ENCODE measurements at places on chromosomes 7 and 10. TPM values are rescaled to one million over a fixed set of nuclear protein-coding genes. Genes with fewer than 3 reads are reported as not detected.
A peak's percentile ranks its signal among the peaks of the same experiment; 100 is the strongest.

Gene PTPN12
- 18.0 TPM for polyA plus RNA-seq

Gene FKBP9
- polyA plus RNA-seq, result 0.59 TPM

Gene TLL2
- 0.26 TPM for polyA plus RNA-seq

Gene PAPOLB
- polyA plus RNA-seq, result not detected

Gene RAMP3
- not detected for polyA plus RNA-seq

Gene MYOZ1
- polyA plus RNA-seq, result not detected

Gene LLCFC1
- polyA plus RNA-seq, result not detected

Gene OR13A1
- 5.8 TPM for polyA plus RNA-seq

DNA sequence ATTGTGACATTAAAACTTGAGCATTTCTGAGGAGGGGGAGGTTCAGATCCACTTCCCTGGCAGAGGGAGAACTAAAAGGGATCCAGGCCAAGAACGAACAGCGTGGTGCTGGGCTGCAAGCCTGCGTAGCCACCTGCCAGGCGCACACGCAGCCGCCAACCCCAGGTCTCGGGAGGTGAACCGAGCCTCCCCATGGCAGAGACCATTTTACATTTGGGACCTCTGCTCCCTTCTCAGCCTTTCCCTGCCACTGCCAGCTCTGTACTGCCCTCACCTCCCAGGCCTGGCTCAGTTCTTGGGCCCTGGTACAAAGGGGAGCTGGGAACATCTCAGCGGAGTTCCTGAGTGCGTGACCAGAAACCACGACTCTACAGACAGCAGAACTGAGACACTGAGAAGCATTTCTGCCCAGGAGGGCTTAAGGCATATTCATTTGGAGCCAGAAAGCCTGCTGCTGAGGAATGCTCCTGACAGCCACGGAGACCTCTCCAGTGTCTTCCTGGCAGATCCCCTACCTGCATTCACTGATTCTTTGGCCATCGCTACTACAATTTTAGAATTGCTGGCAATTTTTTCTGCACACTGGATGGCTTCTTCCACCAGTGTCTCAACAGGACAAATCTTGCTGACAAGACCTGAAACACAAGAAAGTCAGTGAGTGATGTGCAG lies 7.6 kb downstream of the ECHS1 start:
- DNase-seq, result no peak

DNA sequence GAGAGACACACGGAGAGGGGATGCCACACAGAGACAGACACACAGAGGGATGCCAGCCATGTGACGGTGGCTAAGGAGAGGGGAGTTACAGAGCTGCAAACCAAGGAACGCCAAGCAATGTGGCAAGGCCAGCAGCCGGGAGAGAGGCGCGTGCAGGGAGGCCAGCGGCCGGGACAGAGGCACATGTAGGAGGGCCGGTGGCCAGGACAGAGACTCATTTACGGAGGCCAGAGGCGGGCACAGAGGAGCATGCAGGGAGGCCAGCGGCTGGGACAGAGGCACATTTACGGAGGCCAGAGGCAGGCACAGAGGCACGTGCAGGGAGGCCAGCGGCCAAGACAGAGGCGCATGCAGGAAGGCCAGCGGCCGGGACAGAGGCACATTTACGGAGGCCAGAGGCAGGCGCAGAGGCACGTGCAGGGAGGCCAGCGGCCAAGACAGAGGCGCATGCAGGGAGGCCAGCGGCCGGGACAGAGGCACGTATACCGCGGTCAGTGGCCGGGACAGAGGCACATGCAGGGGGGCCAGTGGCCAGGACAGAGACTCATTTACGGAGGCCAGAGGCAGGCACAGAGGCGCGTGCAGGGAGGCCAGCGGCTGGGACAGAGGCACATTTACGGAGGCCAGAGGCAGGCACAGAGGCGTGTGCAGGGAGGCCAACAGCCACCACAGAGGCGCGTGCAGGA lies 40.4 kb downstream of the INSIG1 start:
- DNase-seq, result no peak

- DNase-seq, result no peak
Measured at GRCh38 chr10:10418387-10418786, 599.3 kb upstream of the CELF2 start.

GRCh38 chr7:117210397-117210796 lies 112.5 kb downstream of the WNT2 start:
- no peak for DNase-seq

- no peak for DNase-seq
Measured at GRCh38 chr10:61774031-61774430, 111.3 kb downstream of the CABCOCO1 start.

DNA sequence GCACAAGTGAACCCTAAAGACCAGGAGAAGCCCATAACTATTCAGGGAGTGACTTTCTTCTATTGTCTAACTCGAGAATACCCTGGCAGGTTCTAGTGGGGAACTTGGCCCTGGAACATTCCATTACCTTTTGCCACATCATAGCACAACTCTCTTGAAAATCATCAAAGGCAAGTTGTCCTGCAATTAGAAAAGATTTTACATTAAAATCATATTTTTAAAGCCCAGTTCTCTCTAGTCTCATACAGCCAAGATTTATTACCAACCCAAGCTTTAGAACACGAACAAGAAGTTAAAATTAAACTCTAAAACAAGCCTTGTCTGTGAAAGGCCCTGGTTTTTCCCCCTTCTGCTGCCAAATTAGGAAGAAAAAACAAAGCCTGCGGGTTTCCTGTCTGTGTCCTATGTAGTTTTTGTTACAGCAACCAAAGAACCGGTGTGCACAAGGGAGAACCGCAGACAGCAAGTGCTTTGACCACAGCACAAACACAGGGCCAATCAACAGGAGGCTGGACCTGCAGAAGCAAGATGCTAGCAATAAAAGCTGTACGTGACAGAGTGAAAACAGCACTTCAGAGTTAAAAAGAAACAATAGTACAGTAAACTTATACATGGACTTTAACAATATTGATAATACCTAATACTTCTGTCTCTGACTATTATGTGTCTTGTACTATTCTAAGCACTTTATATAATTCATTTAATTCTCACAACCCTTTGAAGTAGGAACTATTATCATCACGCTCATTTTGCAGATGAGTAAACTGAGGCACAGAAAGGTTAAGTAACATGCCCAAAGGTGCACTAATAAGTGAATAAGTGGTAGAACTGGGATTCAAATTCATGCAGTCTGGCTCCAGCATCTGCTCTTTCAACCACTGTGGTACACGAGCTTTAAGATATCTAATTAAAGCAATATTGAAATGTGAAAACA lies 65.8 kb downstream of the STK17A start:
- peak; percentile 84 for DNase-seq

DNA sequence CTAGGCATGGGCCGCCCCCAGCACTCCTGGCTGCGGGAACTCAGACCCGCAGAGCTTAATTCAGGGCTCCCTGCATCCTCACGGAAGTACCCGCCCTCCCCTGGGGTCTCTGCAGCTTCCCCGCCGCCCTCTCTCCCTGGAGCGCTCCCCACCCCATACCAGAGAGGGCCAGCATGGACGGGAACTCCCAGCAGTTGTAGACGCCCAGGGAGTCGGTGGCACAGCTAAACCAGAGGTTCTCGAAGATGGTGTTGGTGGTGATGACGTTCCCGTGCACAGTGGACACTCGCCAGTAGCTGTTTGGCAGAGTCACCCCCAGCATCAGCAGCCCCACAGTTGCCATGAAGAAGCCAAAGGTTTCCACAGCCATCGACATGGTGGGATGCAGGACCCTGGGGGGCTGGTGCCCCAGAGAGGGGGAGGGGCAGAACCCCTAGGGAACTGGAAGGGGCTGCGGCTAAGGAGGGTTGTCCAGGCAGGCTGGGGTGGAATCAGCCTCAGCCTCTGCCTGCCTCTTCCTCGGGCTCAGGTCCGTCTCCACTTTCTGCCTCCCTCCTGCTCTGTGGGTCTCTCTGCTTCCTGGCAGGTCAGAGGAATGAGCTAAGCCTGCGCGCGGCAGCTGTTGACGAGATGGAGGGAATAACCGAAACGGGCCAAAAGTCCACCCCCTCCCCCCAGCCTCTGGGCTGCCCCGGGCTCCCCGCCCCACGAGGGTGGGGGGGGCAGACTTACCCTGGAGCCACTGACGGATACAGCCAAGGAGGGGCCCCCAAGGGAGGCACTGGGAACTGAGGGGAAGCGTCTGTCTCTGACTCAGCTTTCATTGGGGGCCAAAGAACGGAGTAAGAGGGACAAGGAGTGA lies at the start of gene CLDN15:
CLDN15 (minus strand) TSS at position 597 of the 862 bp plus-strand sequence; CDS start at position 376, 221 bp downstream.
- no peak for DNase-seq

- peak; percentile 44 for DNase-seq
Measured at GRCh38 chr10:113704637-113705343, 25.1 kb downstream of the CASP7 start.

GRCh38 chr7:22821702-22822485 lies 755 bp downstream of the TOMM7 start:
- no peak for DNase-seq

GRCh38 chr7:43164757-43165156 lies 52.3 kb downstream of the HECW1 start:
- DNase-seq, result no peak

- DNase-seq, result no peak
Measured at GRCh38 chr7:22863156-22863899, 40.7 kb upstream of the TOMM7 start.

DNA sequence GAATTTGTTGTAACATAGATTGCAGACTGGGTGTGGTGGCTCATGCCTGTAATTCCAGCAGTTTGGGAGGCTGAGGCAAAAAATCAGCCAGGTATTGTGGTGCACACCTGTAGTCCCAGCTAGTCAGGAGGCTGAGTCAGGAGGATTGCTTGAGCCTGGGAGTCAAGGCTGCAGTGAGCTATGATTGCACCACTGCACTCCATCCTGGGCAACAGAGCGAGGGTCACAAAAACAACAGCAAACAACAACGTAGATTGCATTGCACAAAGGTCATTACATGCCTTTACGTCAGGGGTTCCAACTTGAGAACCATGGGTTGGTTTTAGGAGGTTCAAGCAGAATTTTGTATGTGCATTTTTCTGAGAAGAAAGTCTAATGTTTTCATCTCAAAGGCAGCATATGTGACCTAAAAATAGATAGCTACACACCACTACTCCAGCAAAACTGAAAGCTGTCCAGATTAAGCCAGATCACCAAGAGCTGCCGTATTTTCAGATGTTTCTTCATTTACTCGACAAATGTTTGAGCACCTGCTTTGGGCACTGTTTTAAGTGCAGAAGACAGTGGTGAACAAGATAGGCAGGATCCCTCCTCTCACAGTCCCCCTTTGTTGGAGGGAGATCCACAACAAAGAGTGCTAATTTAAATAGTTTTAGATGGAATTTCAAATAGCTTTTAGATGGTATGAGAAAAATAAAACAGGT lies 28.3 kb upstream of the CYP26C1 start:
- no peak for DNase-seq

DNA sequence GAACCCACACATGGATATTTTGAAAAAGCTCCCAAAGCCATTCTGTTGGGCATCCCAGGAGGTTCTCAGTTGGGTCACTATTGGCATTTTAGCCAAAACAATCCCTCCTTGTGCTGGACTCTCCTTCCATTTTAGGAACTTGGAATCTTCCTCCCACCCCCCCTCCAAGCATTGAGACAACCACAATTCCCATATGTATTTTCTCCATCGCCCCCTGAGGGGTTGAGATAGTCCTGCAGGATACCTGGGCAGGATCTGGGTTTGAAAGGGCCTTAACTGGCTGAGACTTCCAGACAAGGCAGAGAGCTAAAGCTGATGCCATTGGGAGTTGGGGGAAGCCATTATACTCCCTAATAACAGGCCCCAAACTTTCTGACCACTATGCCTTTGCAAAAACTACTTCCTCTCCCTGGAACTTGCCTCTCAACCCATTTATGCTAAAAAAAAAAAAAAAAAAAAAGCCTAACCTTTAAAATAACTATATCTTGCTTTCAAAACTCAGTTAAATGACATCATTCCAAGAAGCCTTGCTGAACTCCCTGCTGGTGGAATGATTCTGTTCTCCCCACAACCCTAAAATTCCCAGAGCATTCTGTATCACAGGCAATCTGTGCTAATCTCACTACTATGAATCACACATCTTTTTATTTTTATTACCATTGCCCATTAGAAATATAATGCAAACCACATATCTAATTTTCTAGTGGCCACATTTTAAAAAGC lies 77.5 kb upstream of the PDE1C start:
- no peak for DNase-seq

DNA sequence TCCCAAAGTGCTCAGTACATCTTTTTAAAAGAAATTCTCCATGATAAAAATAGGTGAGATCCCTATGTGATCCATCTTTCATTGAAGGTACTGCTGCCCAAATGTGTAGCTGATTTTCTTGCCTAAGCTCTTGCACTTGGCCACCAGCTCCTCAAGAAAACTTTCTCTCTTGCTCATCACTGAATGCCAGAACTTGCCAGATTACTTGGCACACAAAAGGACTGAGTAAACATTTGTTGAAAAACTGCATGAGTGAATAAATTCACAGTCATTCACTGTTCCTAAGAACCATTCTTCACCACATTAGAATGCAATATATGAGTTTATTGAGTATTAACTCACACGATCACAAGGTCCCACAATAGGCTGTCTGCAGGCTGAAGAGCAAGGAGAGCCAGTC lies 99.9 kb downstream of the TRIL start:
- no peak for DNase-seq

- DNase-seq, result no peak
Measured at GRCh38 chr7:158582089-158582456, 5.5 kb downstream of the PTPRN2 start.

DNA sequence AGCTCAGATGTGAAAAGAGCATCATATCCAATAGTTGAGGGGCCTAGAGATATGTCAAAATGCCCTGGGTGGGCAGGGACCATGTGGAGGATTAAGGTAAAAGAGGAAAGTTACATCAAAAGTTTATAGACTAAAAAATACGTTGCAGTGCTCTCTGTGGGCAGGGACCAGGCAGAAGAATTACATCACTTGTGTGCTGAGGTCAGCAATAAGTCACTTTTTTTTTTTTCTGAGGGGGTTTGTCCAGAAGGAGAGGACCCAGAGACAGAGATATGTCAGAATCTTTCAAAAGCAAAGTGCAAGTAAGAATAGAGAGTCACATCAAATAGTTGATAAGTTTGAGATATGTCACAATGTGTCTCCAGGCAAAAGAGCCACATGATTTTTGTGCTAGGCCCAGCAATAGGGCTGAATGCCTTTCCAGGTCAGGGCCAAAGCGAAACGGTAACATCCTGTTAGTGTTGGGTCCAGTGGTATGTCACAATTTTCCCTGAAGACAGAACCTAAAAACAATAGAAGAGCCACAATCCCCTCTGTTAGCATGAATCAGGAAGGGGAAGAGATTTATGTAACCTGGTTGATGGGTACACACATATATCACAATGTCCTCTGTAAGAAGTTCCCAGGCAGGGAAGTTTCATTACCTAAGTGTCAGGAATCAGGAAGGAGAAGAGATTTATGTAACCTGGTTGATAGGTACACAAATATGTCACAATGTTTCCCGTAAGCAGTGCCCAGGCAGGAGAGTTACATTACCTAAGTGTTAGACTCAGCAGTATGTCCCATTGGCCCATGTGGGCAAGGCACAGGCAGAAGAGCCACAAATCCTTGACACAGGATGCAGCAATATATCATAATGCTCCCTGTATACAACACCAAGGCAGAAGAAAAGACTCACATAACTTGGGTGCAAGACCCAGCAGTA lies 28.1 kb upstream of the ZNF107 start:
- DNase-seq, result no peak

DNA sequence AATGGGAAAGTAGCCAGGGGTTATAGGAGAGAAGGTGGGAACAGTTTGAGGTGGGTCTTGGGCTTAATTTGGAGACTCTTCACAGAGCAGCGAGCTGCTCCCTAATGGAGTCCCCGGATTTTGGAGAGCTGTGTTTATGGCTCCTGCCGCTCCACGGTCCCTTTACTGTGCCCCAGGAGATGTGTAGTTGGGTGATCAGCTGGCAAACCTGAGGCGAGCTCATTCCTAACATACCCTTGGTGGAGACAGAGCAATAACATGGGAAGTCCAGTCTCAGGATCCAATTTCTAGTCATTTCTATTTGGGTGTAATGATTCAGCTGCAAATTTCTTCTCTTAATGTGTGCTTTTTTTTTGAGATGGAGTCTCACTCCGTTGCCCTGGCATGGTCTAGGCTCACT lies 1.5 kb downstream of the GARIN1A start:
- DNase-seq, result no peak
